AG04449 (cell line): ENCODE measurements at places on chromosomes 1 and 21.
A peak's percentile ranks its signal among the peaks of the same experiment; 100 is the strongest.

GRCh38 chr21:44013380-44014088 lies 1.4 kb downstream of the TRAPPC10 start:
- no peak for DNase-seq

DNA sequence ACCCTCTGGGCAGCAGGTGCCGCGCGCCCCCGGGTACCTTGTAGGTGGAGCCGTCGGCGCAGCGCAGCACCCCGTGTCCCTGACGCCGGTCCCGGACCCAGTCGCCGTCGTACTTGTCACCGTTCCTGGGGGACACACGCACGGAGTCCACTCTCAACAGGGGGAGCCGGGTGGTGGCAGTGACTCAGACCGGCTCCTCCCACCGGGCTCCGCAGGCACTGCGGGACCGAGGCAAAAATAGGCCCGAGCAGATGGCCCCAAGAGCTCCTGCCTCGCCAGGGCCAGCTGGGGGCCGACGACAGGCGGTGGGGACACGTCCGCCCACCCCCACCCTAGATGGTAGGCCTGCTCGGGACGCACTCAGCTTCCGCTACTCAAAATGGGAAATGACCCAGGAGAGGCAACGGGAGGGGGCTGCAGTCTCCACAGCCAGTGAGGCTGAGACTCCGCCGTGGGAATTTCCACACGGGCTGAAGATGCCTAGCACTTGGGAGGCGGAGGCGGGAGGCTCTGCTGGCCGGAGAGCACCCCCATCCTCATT lies 6.3 kb downstream of the MORN1 start:
- DNase-seq: no peak

GRCh38 chr1:178713259-178713658 lies 11.8 kb upstream of the RALGPS2 start:
- no peak for DNase-seq

DNA sequence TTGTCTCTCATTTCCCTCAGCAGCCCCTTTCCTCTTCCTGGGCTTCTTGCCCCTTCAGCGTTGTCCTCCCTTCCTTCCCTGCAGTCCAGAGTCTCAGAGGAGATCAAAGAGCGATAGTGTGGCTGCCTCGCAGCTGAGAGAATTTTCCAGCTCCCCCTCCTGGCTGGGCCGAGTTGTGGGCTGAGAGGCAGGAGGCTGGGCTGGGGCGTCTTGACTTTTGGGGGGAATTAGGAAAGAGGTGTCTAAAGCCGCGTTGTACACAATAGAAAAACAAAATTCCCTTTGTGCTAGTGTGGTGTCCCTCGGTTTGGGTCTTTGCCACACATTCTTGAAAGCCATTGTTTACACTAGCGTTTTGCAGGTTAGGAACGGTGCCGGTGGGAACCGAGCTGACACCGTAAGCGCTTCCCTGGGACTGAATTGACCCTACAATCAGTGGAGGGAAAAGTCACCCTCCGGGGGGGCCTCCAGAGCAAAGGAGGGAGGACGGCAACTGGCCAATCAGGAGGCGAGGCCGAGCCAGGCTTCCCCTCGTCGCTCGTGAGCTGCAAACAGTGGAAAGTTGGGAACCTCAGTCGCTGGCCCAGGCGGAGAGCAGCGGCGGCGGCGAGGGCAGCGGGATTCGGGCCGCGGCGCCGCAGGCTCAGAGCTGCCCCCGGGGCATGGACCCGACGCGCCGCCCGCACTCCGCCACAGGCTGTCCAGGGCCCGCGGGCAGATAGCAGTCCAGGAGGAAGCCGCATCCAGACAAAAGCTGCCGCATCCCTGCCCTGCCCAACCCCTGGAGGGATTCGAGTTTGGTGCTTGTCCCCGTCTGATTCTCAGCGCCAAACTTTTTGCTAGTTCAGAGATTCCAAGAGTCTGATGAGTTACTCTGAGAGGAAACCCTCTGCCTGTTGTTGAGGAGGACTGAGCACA lies at the start of gene HMCN1:
HMCN1 (plus strand) TSS at position 574 of the 918 bp plus-strand sequence. CDS start 389 bp downstream, outside the sequence.
- no peak for DNase-seq

- no peak for DNase-seq
Measured at GRCh38 chr1:41924911-41925310, 6.2 kb upstream of the HIVEP3 start.

DNA sequence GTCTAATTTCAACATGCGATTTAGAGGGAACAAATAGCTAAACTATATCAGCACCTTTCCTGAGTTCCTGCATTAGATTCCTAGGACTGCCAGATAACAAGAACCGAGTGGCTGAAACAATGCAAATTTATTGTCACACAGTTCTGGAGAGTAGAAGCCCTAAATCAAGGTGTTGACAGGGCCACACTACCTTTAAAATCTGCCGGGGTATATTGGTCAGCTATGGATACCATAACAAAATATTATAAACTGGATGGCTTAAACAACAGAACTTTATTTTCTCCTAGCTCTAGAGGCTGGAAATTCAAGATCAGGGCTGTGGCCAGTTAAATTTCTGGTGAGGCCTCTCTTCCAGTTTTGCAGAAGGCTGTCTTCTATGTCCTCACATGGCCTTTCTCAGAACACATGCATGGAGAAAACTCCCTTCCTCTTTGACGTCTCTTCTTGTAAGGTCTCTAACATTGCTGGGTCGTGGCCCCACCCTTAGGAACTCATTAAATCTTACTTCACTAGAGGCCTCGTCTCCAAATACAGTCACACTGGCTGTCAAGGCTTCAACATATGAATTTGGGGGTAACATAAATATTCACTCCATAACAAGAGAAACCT lies 144.3 kb downstream of the FCRL5 start:
- DNase-seq: no peak

- DNase-seq: no peak
Measured at GRCh38 chr1:84686223-84686622, 4.0 kb downstream of the SSX2IP start.

DNA sequence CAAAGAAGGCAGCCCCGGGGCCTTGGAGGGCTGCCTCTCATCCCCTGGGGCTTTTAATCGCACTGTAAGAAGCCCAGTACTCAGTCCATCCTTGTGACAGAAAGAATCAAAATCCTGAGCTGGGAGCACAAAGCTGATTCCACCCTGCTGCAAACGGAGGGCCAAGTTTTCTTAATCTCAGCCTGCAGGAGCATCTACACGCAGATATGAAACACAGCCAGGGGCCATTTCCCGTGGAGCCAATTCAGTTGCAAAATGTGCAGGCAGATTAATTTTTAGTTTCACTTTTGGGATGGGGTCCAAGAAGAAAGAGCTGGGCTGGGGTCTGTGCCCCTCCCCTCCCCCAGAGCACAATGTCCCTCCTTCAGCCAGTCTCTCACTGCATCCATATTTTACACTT lies 4.4 kb downstream of the LYPD8 start:
- DNase-seq: no peak

- DNase-seq: peak; percentile 90
Measured at GRCh38 chr1:114310695-114311271, 157.1 kb upstream of the SYT6 start.

- DNase-seq: no peak
Measured at GRCh38 chr1:18723206-18723605, 92.6 kb downstream of the PAX7 start.

- DNase-seq: no peak
Measured at GRCh38 chr1:2633366-2633935, 635 bp upstream of the MMEL1 start.

DNA sequence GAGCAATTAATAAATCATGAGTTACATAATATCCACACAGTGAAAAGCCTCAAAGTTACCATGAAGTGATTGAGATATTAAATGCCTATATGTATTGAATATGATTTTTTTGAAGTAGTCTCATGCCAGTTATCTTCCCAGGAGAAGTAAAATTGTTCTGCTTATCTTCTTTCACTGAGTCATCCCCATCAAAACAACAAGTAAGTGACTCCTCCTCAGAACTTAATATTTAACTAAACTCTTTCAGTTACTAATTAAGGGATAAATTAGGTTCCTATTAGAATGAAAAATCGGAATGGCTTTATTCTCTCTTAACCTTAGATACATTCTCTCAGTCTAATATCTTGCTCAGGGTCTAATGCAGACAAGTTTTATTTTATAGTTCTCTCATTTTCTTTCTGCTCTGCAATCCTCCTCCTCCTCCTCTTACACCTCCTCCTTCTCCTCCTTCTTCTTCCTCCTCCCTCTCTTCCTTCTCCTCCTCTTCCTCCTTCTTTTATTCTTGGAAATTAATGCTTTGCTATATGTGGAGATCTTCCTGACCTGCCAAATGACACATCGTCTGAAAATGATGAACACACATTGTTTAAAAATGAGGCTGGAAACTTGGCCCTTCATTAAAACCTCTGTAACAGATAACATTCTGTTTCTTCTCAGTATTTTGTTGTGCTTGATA lies 110.9 kb downstream of the RUNX1 start:
- DNase-seq: no peak

GRCh38 chr21:43703035-43703880 lies 15.7 kb upstream of the PDXK start:
- peak; percentile 60 for DNase-seq

DNA sequence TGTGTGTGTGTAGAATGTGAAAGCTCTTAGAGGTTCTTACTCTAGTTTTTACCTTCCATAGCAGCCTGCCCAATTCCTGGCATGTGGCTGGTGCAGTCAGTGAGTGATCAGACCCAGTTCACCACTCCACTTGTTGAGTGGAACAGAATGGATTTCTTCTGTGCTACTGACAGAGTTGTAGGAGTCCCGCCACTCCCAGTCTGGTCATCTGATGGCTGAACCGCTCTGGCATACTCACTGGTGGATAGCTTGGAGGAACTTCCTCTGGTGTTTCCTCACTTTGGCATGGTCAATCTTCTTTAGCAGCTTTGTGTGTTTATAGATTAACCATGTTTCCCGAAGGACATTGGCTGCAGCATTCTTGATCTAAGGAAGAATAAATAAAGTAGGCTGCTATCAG lies 106.7 kb upstream of the ADAR start:
- no peak for DNase-seq

DNA sequence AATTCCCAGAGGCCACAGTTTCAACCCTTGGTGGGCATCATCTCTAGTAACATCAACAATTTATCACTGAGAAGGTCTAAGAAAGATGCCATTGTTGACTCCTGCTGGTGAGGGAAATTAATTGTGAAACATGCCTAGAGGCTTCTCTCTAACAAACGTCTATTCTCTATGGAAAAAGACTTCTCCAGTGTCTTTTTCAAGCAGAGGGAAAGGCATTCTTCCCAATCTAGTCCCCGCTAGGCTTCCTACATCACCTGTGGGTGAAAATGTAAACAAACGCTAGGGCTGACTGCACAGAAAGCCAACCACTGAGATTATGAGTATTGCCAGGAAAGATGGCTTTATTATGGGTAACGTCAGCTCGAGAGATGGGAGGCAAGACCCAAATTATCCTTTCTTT lies 677.4 kb downstream of the NCAM2 start:
- DNase-seq: no peak

GRCh38 chr1:56439610-56440264 lies 139.6 kb downstream of the PLPP3 start:
- DNase-seq: no peak
